ENCODE measurements at places on chromosomes 5 and 9. TPM values are rescaled to one million over a fixed set of nuclear protein-coding genes. Genes with fewer than 3 reads are reported as not detected.

The SH3GL2 gene
- total RNA-seq: 1.5 TPM

The AK6 gene
- 33.6 TPM for total RNA-seq

The PTPRD gene
- 0.37 TPM for total RNA-seq

The UBE2B gene
- 114 TPM for total RNA-seq

The PAEP gene
- total RNA-seq: not detected

The SH3TC2 gene
- total RNA-seq: 60.3 TPM

The GRXCR2 gene
- not detected for total RNA-seq

The OCLN gene
- total RNA-seq: 154 TPM

The CORO2A gene
- 24.3 TPM for total RNA-seq

The FSD1L gene
- total RNA-seq: 3.6 TPM

The TRIP13 gene
- total RNA-seq: 29.9 TPM
